CD14-positive monocyte (primary cell): ENCODE measurements at places on chromosomes 3 and 15. TPM values are rescaled to one million over a fixed set of nuclear protein-coding genes. Genes with fewer than 3 reads are reported as not detected.

ALPK3 gene
- 0.04 and 0.12 TPM in 2 replicates for polyA plus RNA-seq

SIDT1 gene
- 4.0 TPM for polyA plus RNA-seq

ATP13A5 gene
- not detected in 2 replicates for polyA plus RNA-seq

AGBL1 gene
- polyA plus RNA-seq = not detected

DNA sequence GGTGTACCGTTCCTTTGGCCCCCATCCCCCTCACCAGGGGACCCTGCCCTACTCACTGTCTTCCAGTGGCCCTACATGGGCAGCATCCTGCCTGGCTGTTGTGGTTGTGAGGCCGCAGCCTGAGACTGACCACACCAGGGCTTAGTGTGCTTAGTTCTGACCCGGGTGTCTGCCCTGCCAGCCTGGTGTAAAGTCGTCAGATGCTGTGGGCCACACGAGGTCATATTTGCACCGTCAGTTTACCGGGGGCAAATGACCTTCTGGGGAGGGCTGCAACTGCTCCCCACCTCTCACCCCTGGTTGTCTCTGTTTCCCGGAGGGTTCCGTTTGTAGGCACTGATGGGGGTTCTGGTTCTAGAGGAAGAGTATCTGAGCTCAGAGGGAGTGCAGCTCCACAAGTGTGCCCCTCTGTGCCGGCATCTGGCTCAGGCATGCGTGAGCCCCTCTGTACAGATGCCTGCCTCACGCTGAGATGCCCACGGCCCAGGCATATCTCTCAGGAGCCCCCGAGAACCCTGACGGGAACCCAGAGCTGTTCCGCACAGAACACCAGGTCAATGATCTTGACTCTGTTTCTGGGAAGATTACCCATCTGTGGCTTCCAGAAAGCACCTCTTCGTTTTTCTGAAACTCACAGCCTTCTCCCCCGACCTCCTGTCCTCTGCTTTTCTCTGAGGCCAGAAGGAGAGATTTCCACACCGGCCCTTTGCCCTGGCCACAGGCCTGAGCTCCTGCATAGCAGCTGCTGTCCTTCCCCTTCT is 19.2 kb downstream of the KLF13 start:
- no peak overlapping the region for H3K4me3 ChIP-seq
- H3K27me3 ChIP-seq = no peaks in the 10 kb centered on the region
- peaks cover 70% of the 10 kb centered on the region for H3K4me1 ChIP-seq
- H3K36me3 ChIP-seq = peaks cover 27% of the 10 kb centered on the region

DNA sequence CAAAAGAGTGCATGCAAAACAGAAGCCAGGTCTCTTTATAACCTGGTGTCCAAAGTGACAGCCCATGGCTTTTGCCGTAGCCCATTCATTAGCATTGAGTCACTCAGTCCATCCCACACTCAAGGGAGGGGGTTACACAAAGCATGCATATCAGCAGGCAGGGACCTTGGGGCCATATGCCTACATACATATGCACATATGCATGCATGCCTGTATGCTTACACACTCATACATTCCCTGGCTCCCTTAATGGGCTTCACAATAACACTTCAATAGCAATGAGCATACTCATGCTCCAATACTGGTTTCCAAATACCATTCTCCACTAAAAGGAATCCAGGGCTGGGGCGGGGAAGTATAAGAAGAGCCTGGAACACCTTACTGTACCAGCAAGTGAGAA is 22.0 kb downstream of the TRPM1 start:
- H3K4me1 ChIP-seq = peaks cover 5% of the 10 kb centered on the region
- H3K27me3 ChIP-seq = no peaks in the 10 kb centered on the region
- H3K27ac ChIP-seq = no peak overlapping the region
- H3K36me3 ChIP-seq = no peaks in the 10 kb centered on the region
- H3K4me3 ChIP-seq = no peak overlapping the region

DNA sequence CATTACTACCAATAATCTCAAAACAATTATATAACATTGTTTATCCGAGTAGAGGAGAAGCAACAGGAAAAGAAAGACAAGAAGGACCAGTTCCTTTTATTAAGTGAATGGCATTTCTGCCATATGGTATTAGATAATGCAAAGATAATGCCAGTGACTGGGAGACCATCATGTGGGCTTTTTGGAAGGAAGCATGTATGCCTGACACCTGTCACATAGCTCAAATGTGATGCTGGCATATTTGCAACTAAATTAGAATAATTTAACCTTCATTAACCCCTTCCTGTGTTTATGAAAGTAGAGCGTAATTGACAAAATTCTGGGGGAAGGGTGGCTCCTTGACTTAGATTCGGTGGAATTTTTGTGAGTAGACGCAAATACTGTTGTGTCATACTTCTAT is 733.0 kb downstream of the TUSC7 start:
- DNase-seq = no peak
- no peak overlapping the region for H3K27ac ChIP-seq
- H3K4me1 ChIP-seq = peaks cover 26% of the 10 kb centered on the region
- no peaks in the 10 kb centered on the region for H3K27me3 ChIP-seq
- no peak overlapping the region for H3K4me3 ChIP-seq

DNA sequence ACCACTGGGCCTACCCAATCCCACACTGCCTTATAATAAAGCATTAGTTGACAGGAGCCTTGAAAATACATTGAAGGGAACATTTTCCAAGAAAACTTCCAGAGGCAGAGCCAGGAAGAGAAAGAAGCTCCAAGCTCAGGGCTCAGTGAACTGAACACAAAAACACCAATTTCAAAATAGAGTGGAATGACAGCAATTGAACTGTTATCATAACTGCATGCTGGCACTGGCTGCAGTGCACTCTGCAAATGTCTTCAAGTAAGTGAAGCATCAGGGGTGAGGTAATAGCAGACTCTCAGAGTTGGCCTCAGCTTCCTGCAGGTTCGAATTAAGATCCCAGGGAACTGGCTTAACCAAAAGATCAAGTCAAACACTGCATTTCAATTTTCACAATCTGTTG is 388.0 kb upstream of the WNT5A start:
- no peak overlapping the region for H3K27ac ChIP-seq
- H3K27me3 ChIP-seq = no peaks in the 10 kb centered on the region
- no peak overlapping the region for H3K4me3 ChIP-seq
- no peak for DNase-seq
- H3K36me3 ChIP-seq = no peaks in the 10 kb centered on the region

- no peaks in the 10 kb centered on the region for H3K27me3 ChIP-seq
- H3K4me1 ChIP-seq = no peaks in the 10 kb centered on the region
- no peak for DNase-seq
- H3K4me3 ChIP-seq = no peak overlapping the region
These were observed 128.7 kb downstream of the LRRN1 start for GRCh38 chr3:3927965-3928364.

DNA sequence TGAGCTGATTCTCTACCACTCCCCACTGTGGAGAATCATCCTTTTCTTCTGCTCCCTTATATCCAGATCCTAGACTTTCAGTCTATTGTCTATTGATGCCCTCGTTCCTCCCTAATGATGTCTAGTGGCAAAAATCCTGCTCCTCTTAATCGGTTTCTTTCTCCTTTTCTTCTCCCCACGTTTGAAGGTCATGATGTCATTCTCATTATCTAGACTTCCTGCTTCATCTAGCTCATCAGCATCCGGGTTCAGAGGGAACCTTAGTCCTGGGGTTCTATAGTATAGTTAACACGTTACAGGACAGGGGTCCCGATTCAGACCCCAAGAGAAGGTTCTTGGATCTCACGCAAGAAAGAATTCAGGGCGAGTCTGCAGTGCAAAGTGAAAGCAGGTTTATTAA is 14.9 kb upstream of the ALDH1A2 start:
- H3K36me3 ChIP-seq = no peaks in the 10 kb centered on the region
- H3K4me3 ChIP-seq = no peak overlapping the region
- no peak overlapping the region for H3K27ac ChIP-seq
- no peak for DNase-seq
- H3K27me3 ChIP-seq = no peaks in the 10 kb centered on the region

DNA sequence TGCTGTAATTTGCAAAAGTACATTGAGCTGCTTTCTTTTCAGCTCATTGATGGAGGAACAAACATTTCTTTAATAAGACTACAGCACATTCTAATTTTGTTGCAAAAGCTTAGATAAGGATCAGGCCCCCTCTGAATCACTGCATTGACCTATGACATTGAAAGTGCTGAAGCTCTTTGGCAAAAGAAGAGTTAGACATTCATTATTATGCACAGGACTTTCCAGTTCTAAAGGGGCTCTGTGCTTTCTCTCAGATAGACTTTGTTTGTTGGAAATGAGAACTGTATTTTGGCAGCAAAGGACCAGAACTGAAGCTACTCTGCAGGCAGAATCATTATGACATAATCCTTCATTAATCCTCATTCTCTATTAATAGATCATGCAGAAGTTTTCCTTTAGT is 252.9 kb upstream of the SOX2 start:
- no peak for DNase-seq
- no peaks in the 10 kb centered on the region for H3K36me3 ChIP-seq
- no peaks in the 10 kb centered on the region for H3K4me1 ChIP-seq
- H3K27me3 ChIP-seq = no peaks in the 10 kb centered on the region
- H3K4me3 ChIP-seq = no peak overlapping the region

- H3K36me3 ChIP-seq = no peaks in the 10 kb centered on the region
- no peak overlapping the region for H3K27ac ChIP-seq
- no peak overlapping the region for H3K4me3 ChIP-seq
These were observed 751.5 kb downstream of the SQOR start for GRCh38 chr15:46386356-46386755.

GRCh38 chr3:111636366-111636885 is 41.3 kb upstream of the ZBED2 start:
- no peak for DNase-seq
- H3K4me1 ChIP-seq = no peaks in the 10 kb centered on the region
- H3K4me3 ChIP-seq = no peak overlapping the region

GRCh38 chr15:37931868-37932267 is 2.6 kb upstream of the TMCO5A start:
- no peaks in the 10 kb centered on the region for H3K4me1 ChIP-seq
- DNase-seq = no peak
- no peaks in the 10 kb centered on the region for H3K36me3 ChIP-seq
- H3K27ac ChIP-seq = no peak overlapping the region

GRCh38 chr3:38347421-38348200 is 1.0 kb downstream of the XYLB start:
- DNase-seq = no peak
- no peaks in the 10 kb centered on the region for H3K27me3 ChIP-seq
- peak overlapping the region; percentile 32 for H3K4me3 ChIP-seq
- H3K36me3 ChIP-seq = no peaks in the 10 kb centered on the region
- no peak overlapping the region for H3K27ac ChIP-seq

DNA sequence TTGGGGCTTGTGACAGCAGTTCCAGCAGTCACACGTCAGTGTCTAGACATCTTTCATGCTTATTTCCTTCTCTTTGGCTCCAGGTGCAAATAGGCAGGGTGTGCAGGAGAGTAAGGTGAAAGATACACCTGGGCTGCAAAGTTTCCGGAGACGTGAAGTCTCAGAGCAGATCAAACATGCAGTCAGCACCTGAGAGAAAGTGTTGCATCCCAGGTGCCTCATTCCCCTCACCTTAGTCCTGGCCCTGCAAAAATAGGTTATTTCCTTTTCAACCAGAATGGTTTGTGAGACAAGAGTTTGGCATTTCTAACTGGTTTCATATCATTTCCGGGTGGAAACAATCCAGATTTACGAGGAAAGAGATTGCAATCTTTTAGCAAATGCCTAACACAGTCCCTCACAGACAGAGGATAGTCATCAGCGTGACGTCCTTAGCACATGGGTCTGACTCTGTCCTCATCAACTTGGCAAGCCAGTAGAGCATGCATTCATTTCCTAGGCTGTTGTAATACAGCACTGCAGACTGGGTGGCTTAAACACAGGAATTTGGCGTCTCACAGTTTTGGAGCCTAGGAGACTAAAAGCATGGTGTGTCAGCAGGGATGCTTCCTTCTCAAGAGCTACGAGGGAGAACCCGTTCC is 58.2 kb upstream of the ARRDC4 start:
- H3K36me3 ChIP-seq = no peaks in the 10 kb centered on the region
- H3K27me3 ChIP-seq = no peaks in the 10 kb centered on the region
- no peaks in the 10 kb centered on the region for H3K4me1 ChIP-seq
- H3K4me3 ChIP-seq = no peak overlapping the region
- DNase-seq = no peak

DNA sequence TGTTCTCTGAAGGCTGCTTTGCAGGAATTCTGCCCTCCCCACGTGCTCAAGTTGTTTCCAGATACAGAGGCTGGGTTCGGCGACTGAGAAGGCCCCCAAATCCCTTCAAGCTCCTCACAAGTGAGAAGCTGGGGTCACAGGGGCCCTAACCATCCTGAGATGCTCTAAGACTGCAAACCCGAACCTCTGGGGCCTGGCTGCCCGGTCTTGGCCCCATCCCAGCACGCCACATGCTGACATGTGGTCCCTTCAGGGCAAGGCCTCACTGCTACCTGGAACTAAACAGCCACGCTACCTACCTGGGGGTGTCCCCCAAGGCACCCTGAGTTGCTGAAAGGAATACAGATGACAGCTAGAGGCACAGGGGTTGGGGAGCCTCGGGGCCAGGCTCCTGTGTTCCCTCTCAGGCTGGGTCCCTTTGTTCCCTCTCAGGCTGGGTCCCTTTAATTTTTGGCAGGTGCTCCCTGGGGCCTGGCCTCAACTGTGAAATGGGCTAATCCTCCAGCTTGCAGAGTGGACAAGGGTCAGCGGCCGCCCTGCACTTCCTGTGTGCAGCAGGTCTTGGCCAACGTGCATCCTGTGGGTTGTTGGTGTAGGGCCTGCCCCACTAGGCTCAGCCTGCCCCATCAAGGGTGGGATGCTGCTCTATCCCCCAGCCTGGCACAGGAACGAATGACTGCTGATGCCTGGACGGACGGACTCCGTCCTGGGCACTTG is 32.5 kb downstream of the KLHL25 start:
- no peaks in the 10 kb centered on the region for H3K27me3 ChIP-seq
- H3K27ac ChIP-seq = no peak overlapping the region
- no peaks in the 10 kb centered on the region for H3K36me3 ChIP-seq
- no peaks in the 10 kb centered on the region for H3K4me1 ChIP-seq

- DNase-seq = no peak
- no peak overlapping the region for H3K4me3 ChIP-seq
- H3K27ac ChIP-seq = no peak overlapping the region
These were observed 330.5 kb downstream of the ROBO2 start for GRCh38 chr3:77370413-77370812.

- H3K4me1 ChIP-seq = peaks cover 5% of the 10 kb centered on the region
- no peaks in the 10 kb centered on the region for H3K36me3 ChIP-seq
- no peak overlapping the region for H3K27ac ChIP-seq
- H3K4me3 ChIP-seq = no peak overlapping the region
- DNase-seq = no peak
These were observed 35.9 kb downstream of the RARB start for GRCh38 chr3:25463836-25464418.

GRCh38 chr3:20563985-20564384 is 378.0 kb upstream of the SGO1 start:
- no peak for DNase-seq
- H3K27ac ChIP-seq = no peak overlapping the region
- no peaks in the 10 kb centered on the region for H3K27me3 ChIP-seq
- no peaks in the 10 kb centered on the region for H3K4me1 ChIP-seq

GRCh38 chr15:69107025-69107620 is 53.3 kb upstream of the GLCE start:
- no peak overlapping the region for H3K4me3 ChIP-seq
- no peaks in the 10 kb centered on the region for H3K36me3 ChIP-seq
- no peak overlapping the region for H3K27ac ChIP-seq
- no peak for DNase-seq
- no peaks in the 10 kb centered on the region for H3K27me3 ChIP-seq
